ENCODE measurements at places on chromosomes 16 and 17.
A peak's percentile ranks its signal among the peaks of the same experiment; 100 is the strongest.

- no peak for DNase-seq
These were observed 22.5 kb downstream of the BANP start for GRCh38 chr16:87973717-87974116.

GRCh38 chr17:79927136-79927661 is 88.0 kb upstream of the CBX4 start:
- no peak for DNase-seq

- no peak for DNase-seq
These were observed 40.2 kb downstream of the FOXK2 start for GRCh38 chr17:82559566-82560251.

GRCh38 chr17:41801374-41802271 is 10.1 kb downstream of the P3H4 start:
- peak; percentile 92 for DNase-seq

DNA sequence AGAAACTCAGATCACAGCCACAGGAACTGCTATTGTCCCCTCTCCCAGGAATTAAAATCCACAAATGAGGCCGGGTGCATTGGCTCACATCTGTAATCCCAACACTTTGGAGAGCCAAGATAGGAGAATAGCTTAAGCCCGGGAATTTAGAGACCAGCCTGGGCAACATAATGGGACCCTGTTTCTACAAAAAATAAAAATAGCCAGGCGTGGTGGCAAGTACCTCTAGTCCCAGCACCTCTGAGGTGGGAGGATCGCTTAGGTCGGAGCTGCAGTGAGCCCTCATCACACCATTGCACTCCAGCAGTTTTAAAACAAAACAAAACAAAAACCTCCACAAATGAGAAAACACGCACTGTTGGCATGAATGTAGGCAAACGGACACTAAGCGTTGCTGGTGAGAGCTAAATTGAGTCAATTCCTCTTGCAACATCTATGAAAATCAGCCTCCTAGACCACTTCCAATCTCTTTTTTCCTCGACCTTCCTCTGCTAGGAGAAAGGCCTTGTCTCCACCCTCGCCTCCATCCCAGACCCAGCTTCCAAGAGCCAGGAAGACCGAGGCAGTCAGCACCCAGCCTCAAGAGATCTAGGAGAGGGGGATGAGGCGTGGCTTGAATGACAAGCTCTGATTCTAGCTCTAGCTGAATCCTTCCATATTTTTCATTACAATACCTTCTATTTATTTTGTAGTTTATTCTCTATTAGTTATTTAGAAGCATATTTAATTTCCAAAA is 14.8 kb downstream of the TLE7 start:
- no peak for DNase-seq

- peak; percentile 88 for DNase-seq
These were observed 46.1 kb upstream of the BPTF start for GRCh38 chr17:67779098-67779672.

GRCh38 chr17:50903604-50904517 is 37.7 kb upstream of the TOB1 start:
- no peak for DNase-seq

- DNase-seq, result no peak
These were observed 20.1 kb downstream of the CCDC102A start for GRCh38 chr16:57516176-57516725.

- DNase-seq, result no peak
These were observed 6.3 kb upstream of the ABCC1 start for GRCh38 chr16:15942931-15943690.

DNA sequence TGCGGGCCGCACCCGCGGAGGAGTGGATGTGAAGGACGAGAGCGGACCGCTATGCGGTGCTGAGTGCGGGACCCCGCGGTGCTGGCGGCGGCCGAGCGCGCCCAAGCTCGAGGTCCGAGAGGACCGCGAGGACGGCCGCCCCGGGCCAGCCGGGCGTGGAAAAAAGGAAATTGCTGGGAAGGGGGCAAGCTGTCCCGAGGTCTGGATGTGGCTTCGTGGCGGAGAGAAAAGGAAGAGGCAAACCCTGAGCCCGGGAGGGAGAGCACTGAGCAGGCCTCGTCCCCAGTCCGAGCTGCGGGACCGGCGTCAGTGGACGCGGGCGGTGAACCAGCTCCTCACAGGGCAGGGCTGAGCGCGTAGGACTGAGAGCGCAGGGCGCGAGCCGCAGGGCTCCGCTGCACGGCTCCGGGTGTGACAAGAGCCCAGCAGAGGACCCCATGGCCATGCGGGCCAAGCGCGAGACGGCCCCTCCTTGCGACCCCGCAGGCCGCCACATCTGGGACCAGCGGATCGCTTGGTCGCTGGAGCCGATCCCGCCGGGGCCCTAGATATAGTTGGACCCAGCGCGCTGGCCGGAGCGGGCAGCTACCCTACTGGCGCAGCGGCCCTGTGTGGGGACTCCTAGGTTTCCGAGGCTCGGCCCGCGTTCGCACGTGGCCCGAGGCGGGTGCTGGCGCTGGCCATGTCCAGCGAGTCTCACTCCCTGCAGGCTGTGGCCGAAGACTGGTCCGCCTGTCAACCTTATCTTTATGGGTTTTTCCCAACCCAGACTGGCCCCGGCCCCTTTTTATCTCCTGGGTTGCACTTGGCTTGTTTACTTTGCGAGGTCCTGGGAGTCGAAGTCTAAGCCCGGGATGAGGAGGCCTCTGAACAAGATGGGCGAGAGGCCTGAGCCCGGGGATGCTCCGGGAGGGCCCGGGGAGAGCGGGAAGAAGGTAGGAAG is 2.4 kb downstream of the TBX4 start:
- DNase-seq, result peak; percentile 67

- DNase-seq, result no peak
These were observed 319.1 kb downstream of the TOX3 start for GRCh38 chr16:52227851-52228250.

GRCh38 chr16:31200821-31201568 is 1.6 kb downstream of the PYCARD start:
- no peak for DNase-seq
